CD4-positive, CD25-positive, alpha-beta regulatory T cell (primary cell): ENCODE measurements at places on chromosomes 12 and 14.
A peak's percentile ranks its signal among the peaks of the same experiment; 100 is the strongest.

- no peak for DNase-seq
Measured at GRCh38 chr12:29024117-29024516, 125.0 kb upstream of the FAR2 start.

GRCh38 chr12:28631831-28632230 lies 441.6 kb downstream of the CCDC91 start:
- no peak for DNase-seq

- DNase-seq: no peak
Measured at GRCh38 chr12:57619434-57620244, 8.4 kb downstream of the ARHGEF25 start.

- no peak for DNase-seq
Measured at GRCh38 chr14:99041820-99042174, 230.2 kb downstream of the BCL11B start.

DNA sequence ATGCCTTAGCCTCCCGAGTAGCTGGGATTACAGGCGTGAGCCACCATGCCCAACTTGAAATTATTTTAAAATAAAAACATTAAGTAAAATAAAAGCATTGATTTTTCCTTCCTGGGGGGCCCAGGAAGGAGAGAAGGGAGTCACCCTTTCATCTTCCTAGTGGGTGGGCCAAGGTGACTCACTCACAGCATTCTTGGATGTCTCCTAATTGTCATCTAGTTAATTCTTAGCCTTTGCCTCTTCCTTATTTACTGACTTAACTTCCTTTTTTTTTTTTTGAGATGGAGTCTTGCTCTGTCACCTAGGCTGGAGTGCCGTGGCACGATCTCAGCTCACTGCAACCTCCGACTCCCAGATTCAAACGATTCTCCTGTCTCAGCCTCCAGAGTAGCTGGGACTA lies 29.2 kb downstream of the TMEM120B start:
- no peak for DNase-seq

DNA sequence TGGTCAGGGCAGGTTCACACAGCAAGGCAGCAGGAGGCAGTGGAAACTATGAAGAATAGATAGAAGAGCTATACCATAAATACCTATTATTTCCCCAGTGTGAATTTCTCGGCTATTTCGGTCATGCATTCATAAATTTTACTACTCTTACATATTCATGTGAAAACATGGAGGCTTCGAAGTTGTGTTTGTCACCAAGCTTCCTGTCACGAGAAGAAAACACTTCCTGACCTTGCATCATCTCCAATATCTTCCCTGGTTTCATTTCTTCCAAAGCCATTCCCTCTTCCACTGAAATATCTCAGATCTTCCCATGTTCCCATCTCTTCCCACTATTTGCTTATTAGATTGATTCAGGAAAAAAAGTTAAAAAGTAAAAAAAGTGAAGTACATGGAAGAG lies 80.4 kb downstream of the CPNE8 start:
- DNase-seq: no peak

GRCh38 chr12:70070494-70071007 lies 172.7 kb upstream of the CNOT2 start:
- no peak for DNase-seq

DNA sequence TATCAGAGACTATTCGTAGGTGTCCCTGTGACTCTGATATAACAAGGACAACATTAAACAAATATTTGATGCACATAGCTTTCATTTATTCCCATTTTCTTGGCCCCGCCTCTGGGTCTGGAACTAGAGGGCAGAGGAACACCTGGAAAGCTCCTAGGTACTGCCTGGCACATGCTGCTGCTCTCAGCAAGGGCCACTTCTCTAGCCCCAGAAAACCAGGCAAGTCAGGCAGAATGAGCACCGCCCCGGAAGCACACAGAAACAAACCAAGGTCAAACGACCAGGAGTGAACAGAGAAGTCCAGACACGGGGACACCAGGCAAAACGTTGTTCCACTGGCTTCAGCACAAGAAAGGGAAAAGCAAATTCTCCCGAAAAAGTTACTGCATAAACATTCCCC lies 76.1 kb downstream of the TTC7B start:
- no peak for DNase-seq

DNA sequence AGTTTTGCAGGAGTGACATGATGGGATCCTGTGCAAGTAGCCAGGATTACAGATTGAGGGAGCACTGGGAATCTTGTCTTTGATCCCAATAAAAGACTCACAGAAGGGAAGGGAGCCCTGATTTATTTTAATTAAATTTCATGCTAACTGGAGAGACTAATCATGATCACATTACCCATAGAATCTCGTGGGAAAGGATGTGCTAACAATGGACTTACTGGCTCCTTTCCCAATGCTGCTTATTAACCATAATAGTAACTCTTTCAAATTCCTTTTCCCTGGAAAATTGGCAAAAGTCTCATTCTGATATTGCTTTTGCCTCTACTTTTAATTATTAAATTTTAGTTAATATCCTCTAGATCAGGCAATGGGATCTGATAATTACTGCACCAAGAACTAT lies 174.8 kb upstream of the AVPR1A start:
- no peak for DNase-seq

DNA sequence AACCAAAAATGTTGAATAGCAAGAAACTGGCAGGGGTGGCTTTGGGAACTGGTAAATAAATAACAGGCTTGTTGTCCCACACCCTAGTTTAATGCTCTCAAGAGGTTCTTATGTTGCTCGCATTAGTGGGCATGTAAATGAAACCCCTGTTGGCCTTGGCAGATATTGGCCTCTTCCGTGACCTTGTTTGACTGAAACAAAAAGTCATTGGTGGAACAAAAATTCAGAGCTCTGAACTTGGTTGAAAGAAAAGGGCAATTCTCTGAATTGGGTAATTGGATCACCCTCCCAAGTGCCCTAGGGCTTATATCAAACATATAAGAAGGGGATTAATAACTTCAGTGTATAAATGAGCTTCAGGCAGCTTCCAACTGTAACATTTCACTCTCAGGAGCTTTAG lies 426.2 kb downstream of the ZFP36L1 start:
- DNase-seq: no peak

GRCh38 chr12:1974812-1975211 lies 29.4 kb downstream of the DCP1B start:
- DNase-seq: no peak

- no peak for DNase-seq
Measured at GRCh38 chr14:104341532-104342434, 203.4 kb downstream of the KIF26A start.

GRCh38 chr12:112523856-112524255 lies 105.1 kb downstream of the PTPN11 start:
- no peak for DNase-seq

GRCh38 chr14:59265808-59266207 lies 77.3 kb downstream of the DAAM1 start:
- DNase-seq: no peak

DNA sequence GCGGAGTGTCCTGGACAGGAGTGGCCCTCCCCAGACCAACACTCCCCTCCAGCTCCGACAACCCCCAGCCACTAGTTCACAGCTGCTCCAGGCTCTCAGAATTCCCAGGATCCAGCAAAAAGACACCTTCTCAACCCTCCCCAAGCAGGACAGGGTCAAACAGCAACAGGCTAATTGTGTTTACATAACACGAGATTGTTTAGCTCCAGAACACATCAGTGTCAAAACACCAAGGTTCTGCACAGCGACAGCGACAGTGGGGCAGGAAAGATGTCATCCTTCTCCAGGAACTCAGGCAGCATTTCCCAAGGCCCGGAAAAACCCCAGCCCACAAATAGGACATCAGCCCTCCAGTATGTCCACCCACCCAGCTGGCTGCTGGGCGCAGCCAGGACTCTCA lies 16.5 kb downstream of the ITPK1 start:
- no peak for DNase-seq

DNA sequence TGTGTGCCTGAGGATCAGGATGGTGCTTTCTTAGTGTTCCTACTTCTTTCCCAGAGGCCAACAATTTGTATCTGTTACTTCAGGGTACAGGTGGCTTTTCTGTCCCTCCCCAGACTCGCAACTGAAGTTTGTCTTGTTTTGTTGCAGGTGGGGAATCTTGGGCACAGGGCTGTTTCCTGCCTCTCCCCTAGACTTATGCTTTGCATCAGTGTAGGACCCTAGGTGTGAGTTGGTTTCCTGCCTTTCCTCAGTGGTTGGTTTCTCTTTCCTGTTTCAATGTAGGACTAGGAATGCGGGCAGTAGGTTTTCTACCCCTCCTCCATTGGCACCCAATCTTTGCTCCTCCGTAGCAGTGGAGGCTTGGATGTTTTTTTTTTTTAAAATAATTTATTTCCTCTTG lies 87.0 kb downstream of the TRMT5 start:
- DNase-seq: no peak

DNA sequence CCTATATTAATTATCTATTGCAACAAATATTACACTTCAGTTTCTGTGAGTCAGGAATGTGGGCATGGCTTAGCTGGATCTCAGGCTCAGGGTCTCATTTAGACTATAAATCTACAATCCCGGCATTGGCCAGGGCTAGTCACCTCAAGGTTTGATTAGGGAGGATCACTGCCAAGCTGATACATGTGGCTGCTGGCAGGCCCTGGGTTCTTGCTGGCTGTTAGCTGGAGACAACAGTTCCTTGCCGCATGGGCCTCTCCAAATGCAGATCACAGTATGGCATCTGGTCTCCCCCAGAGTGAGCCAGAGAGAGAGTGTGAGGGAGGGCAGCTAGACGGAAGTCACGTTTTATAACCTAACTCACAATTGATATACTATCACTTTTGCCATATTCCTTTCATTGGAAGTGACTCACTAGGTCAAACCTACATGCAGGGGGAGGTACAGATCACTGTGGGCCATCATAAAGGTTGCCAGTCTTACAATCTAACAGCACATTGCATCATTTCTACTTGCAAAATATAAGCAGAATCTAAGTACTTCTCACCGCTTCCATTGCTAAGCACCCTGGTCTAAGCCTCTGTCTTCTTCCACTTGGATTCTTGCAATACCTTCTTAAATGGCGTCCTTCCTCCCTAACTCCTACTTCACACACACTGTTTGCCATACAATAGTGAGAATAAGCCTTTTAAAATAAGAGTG lies 174.0 kb upstream of the ARHGAP5 start:
- DNase-seq: no peak

- no peak for DNase-seq
Measured at GRCh38 chr12:124576061-124576650, 8.7 kb upstream of the NCOR2 start.

- no peak for DNase-seq
Measured at GRCh38 chr14:83483063-83483462, 1949.4 kb upstream of the SEL1L start.

- DNase-seq: peak; percentile 88
Measured at GRCh38 chr12:6961278-6961694, 9.2 kb downstream of the PHB2 start.

GRCh38 chr14:65255583-65256461 lies 153.5 kb upstream of the MAX start:
- no peak for DNase-seq

DNA sequence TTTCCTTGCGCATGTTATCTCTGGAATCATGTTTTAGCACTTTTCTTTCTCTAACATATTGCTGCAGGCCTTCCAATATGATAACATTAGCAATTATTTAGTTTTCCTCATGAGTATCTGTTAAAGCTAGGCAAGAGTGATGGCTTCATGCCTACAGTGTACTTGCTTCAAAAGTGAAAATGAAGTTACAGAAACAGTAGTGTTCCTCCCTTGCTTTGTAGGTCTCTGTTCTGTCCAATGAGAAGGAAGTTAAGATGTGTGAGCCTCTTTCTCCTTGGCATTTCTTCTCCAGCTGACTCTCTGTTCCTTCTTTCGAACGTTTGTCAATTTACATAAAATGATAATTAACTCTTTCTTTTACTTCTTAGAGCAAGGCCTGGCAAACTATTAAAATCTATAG lies 22.2 kb downstream of the LRRIQ1 start:
- no peak for DNase-seq

DNA sequence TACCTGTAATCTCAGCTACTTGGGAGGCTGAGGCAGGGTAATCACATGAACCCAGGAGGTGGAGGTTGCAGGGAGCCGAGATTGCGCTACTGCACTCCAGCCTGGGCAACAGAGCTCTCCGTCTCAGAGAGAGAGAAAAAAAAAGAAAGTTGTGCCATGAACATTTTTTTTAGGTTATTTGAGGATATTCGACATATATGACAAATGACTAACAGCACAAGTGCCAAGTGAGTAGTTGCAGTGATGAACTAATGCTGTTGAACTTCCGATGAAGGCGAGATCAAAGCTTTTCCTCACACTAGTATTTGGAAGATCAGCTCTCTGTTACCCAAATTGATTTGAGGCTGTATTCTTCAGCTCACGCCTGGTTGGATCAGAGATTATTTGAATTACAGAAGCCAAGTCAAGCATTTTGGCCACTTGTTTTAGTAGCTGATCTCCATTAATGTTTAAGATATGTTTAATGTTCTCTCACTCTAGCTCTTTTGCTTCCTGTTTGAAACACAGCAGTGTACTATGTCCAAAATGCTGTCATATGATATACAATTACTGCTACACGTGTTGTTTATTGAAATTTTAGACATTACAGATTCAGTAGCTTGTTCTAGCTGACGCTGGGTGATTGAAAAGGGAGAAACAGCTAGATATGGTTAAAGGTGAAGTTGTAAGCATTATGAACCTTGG lies 43.4 kb downstream of the WDR20 start:
- no peak for DNase-seq

- peak; percentile 63 for DNase-seq
Measured at GRCh38 chr12:125185740-125186470, 120.7 kb downstream of the AACS start.

DNA sequence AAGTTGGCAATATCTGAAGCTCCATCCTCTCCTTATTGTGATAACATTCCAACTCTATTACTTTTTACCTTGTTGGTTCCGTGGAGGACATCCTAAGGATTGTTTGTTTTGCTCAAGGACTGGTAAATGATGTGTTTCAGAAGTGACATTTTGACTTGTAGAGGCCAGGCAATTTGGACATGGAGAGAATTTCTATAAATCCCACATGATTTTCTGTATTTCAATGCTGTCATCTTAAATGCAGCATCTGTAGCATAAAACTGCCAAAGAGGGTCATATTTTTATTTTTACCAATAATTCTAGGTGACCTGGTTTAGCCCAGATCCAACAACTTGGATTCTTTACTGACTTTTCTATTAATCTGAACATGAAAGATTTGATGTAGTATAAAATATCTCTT lies 328.4 kb downstream of the BMP4 start:
- no peak for DNase-seq

- no peak for DNase-seq
Measured at GRCh38 chr14:59360923-59361794, 104.0 kb downstream of the GPR135 start.

- DNase-seq: no peak
Measured at GRCh38 chr12:13117029-13117428, 13.6 kb upstream of the GSG1 start.

DNA sequence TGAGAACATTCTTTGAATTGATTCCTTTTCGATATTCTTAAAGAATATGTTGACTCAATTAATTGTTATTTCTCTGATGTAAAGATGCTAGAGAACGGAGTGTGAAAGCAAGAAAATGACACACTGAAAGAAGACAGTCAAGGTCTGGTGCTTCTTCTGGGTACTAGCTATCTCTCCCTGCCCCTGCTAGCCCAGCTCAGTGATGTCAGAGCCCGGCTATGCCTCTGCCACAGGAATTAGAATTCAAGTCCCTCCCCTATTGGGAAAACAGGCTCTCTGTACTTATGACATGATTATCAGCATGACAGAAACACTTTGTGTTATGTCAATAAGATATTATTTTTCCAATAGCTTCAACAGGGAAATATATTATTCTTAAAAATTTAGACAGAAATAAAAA lies 252.4 kb downstream of the KCNC2 start:
- no peak for DNase-seq
